ENCODE measurements at places on chromosomes 4 and X. TPM values are rescaled to one million over a fixed set of nuclear protein-coding genes. Genes with fewer than 3 reads are reported as not detected.

DNA sequence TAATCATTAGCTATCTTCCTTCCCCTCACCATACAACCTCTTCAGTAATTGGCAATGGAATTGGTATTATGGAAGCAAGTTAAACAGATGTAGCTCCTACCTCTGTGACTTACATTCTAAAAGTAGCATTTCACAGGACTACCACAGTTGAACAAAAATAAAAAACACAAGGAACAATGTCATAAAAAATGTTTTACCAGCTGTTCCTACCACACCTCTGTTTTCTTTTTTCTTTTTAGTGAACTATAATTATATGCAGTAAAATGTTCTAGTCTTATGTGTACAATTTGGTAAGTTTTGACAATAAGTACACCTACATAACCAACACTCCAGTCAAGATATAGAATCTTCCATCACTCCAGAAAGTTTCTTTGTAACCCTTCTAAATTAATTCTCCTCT is 54.1 kb upstream of the GEMIN8 start:
- no peaks in the 10 kb centered on the region for H3K4me1 ChIP-seq
- H3K4me3 ChIP-seq = no peak overlapping the region
- H3K27ac ChIP-seq = no peak overlapping the region

GRCh38 chr4:89249313-89249712 is 58.3 kb downstream of the GPRIN3 start:
- no peak overlapping the region for H3K27ac ChIP-seq
- H3K27me3 ChIP-seq = no peaks in the 10 kb centered on the region
- no peak overlapping the region for H3K4me3 ChIP-seq
- no peaks in the 10 kb centered on the region for H3K36me3 ChIP-seq

The CCNQ gene
- 33.9 TPM for total RNA-seq

- H3K27me3 ChIP-seq = no peaks in the 10 kb centered on the region
- peak overlapping the region; percentile 0 for H3K4me3 ChIP-seq
- peak overlapping the region; percentile 95 for H3K27ac ChIP-seq
- H3K4me1 ChIP-seq = peaks cover 38% of the 10 kb centered on the region
- peak; percentile 15 for DNase-seq
Measured at GRCh38 chrX:136354201-136354600, 53.4 kb downstream of the ADGRG4 start.

- no peaks in the 10 kb centered on the region for H3K4me1 ChIP-seq
- peak within 1 kb of the TSS; percentile 36 for H3K4me3 ChIP-seq
- no peaks in the 10 kb centered on the region for H3K36me3 ChIP-seq
- no peak within 1 kb of the TSS for H3K27ac ChIP-seq
Measured at GRCh38 chr4:137531986-137532868, at the start of gene PCDH18. Gene PCDH18, minus strand, starts transcription at chr4:137532494. Its CDS starts 406 bp downstream, at chr4:137532088.

The MAP9 gene
- total RNA-seq = 11.0 TPM

DNA sequence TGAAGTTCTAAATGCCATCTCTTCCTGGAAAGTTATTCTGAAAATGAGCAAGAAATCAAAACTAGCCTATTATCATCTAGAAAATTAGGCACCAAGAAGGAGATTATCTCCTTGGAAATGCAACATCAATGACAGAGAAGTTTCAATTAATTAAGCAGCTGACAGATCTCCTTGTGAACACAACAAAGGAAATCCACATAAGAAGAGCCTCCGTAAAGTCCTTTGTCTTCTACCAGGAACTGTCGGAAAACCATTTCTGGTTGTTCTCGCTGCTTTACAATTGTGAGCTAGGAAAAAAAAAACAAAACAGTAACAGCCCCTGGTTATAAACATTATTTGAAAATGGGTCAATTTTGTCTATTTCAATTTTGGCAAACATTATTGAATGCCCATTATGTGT is 38.2 kb downstream of the METTL14 start:
- H3K4me3 ChIP-seq = no peak overlapping the region
- no peaks in the 10 kb centered on the region for H3K27me3 ChIP-seq
- no peaks in the 10 kb centered on the region for H3K36me3 ChIP-seq
- no peaks in the 10 kb centered on the region for H3K4me1 ChIP-seq

- no peaks in the 10 kb centered on the region for H3K27me3 ChIP-seq
- H3K4me3 ChIP-seq = no peak overlapping the region
- peaks cover 5% of the 10 kb centered on the region for H3K4me1 ChIP-seq
- no peaks in the 10 kb centered on the region for H3K36me3 ChIP-seq
Measured at GRCh38 chr4:122903766-122904288, 18.6 kb downstream of the NUDT6 start.

The PPP4R3C gene
- 1.2 TPM for total RNA-seq

The CENPU gene
- 25.5 TPM for total RNA-seq

- H3K4me3 ChIP-seq = no peak overlapping the region
- no peaks in the 10 kb centered on the region for H3K27me3 ChIP-seq
- peak; percentile 63 for DNase-seq
- no peak overlapping the region for H3K27ac ChIP-seq
- H3K4me1 ChIP-seq = peaks cover 21% of the 10 kb centered on the region
- no peaks in the 10 kb centered on the region for H3K36me3 ChIP-seq
Measured at GRCh38 chrX:114798907-114799306, 215.0 kb downstream of the HTR2C start.

The DCLK2 gene
- total RNA-seq = 0.41 TPM

DNA sequence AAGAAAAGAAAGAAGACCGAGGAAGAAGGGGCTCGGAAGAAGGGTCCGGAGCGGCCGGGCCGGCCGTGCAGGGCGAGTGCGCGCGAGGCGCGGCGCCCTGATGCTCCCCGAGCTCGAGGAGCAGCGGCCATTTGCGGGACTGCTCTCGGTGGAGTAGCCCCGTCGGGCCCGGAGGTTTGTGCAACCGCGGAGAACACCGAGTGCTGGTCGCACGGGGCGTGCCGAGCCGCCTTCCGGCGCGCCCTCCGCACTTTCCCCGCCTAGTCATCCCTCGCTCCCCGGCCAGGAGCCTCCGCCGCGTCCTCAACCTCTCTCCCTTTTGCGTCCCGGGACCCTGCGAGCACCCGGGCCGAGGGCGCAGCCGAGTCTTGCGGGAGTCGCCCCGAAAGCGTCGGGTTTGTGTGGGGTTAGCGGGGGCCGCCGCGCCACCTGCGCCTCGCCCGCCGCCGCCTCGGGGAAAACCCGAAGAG is 127.4 kb downstream of the LAS1L start:
- no peaks in the 10 kb centered on the region for H3K36me3 ChIP-seq
- H3K27me3 ChIP-seq = no peaks in the 10 kb centered on the region
- H3K4me3 ChIP-seq = no peak overlapping the region
- H3K27ac ChIP-seq = no peak overlapping the region
- H3K4me1 ChIP-seq = no peaks in the 10 kb centered on the region

The REELD1 gene
- total RNA-seq = not detected

GRCh38 chr4:152398060-152398459 is 137.8 kb downstream of the FBXW7 start:
- DNase-seq = no peak
- H3K27me3 ChIP-seq = no peaks in the 10 kb centered on the region
- H3K4me1 ChIP-seq = no peaks in the 10 kb centered on the region
- no peaks in the 10 kb centered on the region for H3K36me3 ChIP-seq
- H3K27ac ChIP-seq = no peak overlapping the region

DNA sequence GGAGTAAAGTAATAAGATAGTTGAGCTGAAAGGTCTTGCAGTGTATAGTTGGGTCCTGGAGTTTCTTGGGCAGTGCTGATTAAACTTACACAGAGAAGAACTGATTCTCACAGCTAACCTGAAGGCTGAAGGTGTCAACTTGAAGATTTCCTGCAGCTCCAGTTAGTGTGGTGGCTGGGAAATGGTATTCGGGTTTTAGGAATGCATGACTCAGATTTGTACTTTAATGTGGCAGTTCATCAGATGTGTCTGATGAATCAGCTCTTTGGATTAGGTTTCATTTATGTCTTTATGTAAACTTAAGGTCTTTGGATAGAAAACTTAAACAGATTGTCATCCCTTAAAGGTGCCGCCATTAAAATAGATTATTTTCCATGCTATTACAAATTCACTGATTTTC is 200.0 kb downstream of the IL1RAPL1 start:
- no peaks in the 10 kb centered on the region for H3K4me1 ChIP-seq
- DNase-seq = peak; percentile 34
- no peaks in the 10 kb centered on the region for H3K27me3 ChIP-seq
- no peak overlapping the region for H3K4me3 ChIP-seq

Measured in PC-9 (cell line).